ENCODE measurements at places on chromosomes 12 and 14.
A peak's percentile ranks its signal among the peaks of the same experiment; 100 is the strongest.

DNA sequence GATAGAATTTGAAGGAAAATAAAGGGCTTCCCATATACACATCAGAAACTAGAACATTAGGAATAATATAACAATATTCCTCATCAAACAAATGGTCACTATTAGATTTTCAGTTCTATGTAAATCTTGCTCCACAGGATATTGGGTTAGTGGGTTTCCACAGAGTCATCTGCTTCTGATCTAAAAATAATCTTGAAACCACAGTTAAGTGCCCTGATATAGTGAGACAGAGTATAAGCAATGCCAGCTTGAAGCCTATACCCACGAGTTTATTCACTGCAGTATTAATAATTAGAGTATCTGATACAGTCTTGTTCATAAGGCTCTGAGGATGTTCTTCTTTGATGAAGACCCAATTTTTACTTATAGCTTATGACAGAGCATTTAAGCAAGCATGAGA lies 74.5 kb upstream of the ATF7IP start:
- DNase-seq = no peak

GRCh38 chr12:103882861-103883596 lies 42.0 kb upstream of the NT5DC3 start:
- DNase-seq = no peak

GRCh38 chr14:52307905-52308304 lies 6.2 kb upstream of the PTGER2 start:
- DNase-seq = peak; percentile 63

- DNase-seq = no peak
Measured at GRCh38 chr14:74501135-74501614, 7.6 kb downstream of the ISCA2 start.

DNA sequence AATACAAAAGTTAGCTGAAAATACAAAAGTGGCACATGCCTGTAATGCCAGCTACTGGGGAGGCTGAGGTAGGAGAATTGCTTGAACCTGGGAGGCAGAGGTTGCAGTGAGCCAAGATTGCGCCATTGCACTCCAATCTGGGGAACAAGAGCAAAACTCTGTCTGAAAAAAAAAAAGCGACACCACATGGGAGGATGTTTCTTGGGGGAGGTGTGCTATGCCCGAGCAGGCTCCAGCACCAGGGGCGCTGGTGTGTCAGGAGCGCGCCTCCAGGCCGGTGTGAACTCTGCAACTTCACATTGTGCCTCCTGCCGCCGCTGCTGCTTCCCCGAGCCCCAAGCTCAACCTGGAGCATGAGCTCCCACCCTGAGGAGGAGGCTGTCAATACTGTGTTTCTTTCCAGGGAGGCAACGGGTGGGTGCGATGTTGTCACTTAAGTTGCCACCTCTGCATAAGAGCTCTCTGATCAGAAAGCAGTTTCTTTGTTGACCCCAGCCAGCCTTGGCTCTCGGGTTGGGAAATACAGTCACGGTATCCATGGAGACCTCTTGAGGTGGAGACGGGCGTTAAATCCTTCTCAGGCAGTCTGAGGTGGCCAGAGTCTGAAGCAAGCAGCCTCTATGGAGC lies 18.9 kb downstream of the DEGS2 start:
- no peak for DNase-seq

DNA sequence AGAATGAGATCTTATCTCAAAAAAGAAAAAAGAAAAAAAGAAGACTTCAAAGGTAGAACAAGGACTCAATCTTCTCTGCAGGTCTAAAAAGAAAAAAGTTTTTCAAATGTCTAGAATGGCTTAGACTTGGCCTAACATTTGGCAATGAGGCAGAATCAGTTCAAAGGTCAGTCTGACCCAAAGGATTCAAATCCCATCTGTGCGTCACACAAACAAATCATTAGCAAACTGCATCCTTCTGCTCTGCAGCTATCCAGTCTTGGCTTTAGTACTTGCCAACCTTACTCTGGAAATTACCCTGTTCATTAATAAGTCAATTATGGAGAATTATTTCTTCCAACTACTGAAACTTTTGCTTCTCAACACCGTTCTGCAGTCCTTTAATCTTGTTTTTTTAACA lies 3.1 kb downstream of the YAF2 start:
- DNase-seq = no peak

- DNase-seq = no peak
Measured at GRCh38 chr12:28698553-28698952, 450.5 kb upstream of the FAR2 start.

- no peak for DNase-seq
Measured at GRCh38 chr14:39005044-39005880, 97.8 kb downstream of the SEC23A start.

- peak; percentile 74 for DNase-seq
Measured at GRCh38 chr14:35068238-35069012, 22.4 kb downstream of the FAM177A1 start.

DNA sequence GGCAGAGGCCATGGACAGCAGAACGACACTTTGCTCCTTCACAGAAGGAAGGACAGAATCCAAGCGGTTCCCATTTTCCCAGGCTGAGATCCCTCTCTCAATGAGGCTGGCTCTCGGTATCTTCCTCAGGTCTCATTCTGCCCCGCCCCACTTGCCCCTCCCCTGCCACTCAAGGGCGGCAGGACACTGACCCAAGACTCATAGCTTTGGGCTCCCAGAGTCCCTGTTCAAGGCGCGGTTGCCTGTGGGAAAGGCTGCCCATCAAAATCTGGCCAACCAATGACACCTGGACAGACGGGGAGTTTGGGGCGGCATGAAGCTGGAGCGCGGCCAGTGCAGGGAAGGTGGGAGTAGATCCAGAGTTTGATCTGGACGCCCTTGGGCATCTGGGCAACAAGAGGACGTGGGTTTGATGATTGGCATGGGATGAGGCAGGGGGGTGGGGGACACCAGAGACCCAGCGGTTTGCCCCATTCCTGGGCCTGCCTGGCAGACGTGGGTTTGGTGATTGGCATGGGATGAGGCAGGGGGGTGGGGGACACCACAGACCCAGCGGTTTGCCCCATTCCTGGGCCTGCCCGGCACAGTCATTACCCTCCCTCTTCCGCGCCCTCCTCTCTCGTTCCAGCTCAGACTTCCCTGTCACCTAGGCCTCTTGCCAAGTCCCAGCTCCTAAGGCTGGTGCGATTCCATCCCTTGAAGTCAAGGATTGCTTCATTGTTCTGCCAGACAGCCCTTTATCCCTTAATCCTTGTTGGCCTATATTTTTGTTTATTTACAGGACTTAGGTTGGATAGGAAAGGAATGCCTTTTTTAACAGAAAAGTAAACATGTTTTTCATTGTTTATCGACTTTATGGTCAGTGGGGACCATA lies 92.1 kb downstream of the NINJ2 start:
- no peak for DNase-seq

DNA sequence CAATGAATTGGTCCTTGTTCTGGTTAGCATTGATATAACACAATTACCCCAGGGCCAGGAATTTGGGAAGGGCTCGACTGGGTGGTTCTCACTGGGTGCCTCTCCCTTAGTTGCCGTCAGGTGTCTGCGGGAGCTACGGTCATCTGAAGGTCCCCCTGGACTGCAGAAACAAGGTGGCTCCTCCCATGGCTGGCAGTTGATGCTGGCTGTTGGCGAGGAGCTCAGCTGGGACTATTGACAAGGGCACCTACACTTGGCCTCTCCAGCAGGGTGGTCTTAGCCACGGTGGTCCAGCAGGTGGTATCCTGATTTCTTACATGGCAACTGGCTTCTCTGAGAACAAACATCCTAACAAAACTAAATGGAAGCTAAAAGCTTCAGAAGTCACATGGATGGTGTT lies 41.0 kb upstream of the RGS6 start:
- DNase-seq = no peak

DNA sequence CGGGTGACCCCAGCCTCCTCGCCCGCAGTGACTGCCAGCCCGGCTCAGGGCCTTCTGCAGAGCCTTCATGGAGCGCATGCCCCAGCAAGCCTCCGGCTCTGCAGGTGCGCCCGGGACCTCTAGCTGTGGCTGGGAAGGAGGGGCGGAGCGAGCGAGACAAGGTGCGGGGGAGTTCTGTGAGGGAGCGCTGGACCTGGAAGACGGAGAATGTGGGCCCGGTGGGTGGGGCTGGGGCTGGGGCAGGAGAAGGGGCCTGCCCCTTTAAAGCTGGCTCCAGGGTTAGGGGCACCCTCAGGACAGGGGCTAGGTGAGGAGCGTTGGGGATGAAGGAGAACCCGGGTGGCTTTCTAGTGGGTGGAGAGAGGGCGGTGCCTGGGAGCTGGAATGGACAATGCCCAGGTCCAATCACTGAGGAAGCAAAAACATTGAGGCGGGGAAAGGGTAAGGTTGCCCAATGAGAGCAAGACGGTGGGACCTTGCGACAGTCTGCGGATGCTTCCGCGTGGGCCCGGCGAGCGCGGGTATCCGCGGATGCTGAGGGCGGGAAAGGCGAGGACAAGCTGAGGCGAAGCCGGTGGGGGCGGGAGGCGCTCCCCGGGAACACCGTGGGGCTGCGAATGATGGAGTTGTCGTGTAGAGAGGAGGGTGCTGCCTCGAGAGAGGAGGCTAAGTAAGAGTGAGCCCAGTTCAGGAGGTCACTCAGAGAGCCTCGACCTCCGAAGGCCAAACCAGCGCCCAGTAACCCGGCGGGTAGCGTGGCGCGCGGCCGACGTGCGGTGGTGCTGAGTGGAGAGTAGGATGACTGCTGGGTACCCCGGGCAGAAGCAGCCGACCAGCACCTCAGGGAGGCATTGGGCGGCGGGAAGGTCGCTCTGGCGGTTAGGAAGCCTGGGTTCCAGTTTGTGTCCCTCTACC lies at the start of gene GLS2:
Gene GLS2, minus strand, starts transcription at position 121 of the 915 bp plus-strand sequence. Its CDS starts 43 bp downstream, at position 78.
- DNase-seq = peak; percentile 71

GRCh38 chr12:124795081-124795948 lies 68.3 kb downstream of the SCARB1 start:
- DNase-seq = no peak

- DNase-seq = no peak
Measured at GRCh38 chr14:90426663-90427062, 29.8 kb downstream of the CALM1 start.

DNA sequence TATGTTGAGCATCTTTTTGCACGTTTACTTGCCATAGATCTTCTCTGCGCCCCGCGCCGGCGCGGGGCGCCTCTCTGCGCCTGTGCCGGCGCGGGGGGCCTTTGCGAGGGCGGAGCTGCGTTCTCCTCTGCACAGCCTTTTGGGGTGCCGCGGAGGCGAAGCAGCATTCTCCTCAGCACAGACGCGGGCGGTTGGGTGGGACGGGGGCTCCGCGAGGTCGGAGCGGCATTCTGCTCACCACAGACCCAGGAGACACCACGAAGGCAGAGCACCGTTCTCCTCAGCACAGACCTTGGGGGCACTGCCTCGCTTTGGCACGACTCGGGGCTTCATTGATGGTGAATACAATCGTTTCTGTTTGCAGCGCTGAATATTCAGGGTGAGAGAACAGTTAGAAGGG lies 28.5 kb upstream of the ANHX start:
- no peak for DNase-seq

DNA sequence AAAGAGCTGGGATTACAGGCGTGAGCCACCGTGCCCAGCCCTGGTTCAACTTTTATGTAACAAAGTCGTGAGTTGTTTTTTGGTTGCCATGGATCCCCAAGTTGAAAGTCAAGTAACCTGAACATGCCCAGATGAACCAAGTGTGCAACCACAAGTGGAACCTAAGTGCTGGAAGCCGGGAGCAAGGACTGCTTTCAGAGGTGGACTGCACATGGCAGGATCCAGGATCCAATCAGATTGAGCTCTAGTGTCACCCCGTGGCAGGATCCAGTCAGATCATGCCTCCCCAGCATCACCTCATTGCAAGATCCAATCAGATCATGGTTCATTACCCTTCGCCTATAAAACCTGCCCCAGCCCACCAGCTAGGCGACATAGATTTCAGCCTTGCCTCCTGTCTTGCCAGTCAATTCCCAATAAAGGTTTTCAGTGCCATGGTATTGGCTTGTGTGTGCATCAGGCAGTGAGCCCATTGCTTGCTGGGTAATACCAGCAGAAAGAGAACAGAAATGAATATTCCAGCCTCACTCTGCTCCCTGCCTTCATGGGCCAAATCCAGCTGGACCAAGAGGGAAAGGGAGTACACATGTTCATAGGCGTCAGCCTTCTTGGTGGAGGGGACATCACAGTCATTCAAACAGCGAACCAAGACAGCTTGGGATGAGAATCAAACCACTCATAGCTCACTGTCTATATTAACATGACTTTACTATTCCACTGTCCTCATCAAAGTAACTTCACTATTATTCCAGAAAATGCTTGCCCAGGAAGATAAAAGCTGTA lies 43.6 kb upstream of the VASH1 start:
- no peak for DNase-seq

DNA sequence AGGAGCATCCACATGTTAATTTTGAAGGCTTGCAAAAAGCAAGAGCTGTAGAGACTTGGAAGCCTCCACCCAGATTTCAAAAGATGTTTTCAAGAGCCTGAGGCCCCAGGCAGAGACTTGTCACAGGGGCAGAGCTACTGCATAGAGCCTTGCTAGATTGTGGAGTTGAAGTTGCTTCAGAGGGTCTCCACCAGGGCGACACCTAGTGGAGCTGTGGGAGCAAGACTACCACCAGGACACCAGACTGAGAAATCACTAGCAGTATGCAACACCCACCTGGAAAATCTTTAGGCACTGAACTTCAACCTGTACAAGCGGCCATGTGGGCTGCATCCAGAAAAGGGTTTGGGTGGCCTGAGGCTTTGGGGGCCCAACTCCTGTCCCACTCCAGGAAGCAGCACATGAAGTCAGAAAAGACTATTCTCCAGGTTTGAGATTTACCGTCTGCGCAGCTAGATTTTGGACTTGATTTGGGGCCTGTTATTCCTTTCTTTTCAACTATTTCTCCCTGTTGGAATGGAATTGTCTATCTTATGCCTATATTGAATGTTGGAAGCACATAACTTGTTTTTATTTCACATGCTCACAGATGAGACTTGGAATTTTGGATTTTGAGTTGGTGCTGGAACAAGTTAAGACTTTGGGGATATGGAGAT lies 508.6 kb downstream of the FLRT2 start:
- DNase-seq = peak; percentile 54

DNA sequence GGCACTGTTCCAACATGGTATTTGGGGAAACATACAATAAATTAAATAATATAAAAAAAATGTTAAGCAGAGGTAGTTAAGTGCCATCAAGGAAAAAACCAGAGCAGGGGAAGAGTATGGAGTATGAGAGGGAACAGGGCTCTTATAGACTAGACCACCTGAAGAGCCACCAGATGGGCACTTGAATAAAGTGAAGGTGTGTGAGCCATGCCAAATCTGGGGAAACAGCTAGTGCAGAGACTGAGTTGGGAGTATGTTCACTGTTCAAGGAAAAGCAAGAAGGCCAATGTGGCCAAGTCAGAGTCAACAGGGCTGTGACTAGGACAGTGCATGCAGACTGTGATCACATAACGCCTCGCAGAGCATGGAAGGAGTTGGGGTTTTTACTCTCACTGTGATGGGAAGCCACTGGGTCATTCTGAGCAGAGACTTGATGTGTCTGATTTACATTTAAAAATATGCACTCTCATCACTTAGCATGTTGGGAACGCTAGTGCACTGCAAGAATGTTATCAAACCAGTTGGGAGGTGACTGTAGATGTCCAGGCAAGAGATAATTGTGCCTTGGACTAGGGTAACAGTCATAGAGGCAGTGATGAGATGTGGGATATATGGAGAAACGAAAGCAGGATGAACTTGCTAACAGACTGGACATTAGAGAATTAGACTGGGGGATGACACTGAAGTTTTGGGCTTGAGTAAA lies 25.6 kb downstream of the NDUFA12 start:
- no peak for DNase-seq

Data from inflammatory macrophage treated with lipopolysaccharide for 1 hour (primary cell).